ENCODE measurements at places on chromosomes 5 and 9.

GRCh38 chr5:89452081-89452480, 569.1 kb upstream of the MEF2C start:
- no peak for DNase-seq

DNA sequence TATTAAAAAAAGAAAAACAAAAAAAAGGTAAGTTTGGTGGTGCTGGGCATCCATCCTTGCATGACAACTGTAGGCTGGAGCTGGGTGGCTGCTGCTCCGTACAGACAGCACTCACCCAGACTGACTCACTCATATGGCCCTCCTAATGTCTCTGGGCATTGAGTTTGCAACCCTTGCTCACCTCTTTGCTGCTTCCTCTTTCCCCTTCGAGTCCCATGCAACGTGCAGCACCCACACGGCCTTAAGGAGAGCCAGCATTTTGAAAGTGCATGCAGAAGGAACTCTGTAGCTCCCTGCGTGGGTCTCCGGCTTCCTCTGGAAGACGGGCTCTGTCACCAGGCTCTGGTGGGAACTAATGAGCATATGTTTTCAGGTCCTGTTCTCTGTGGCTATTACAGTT, 60.5 kb upstream of the ENTREP1 start:
- DNase-seq = no peak

DNA sequence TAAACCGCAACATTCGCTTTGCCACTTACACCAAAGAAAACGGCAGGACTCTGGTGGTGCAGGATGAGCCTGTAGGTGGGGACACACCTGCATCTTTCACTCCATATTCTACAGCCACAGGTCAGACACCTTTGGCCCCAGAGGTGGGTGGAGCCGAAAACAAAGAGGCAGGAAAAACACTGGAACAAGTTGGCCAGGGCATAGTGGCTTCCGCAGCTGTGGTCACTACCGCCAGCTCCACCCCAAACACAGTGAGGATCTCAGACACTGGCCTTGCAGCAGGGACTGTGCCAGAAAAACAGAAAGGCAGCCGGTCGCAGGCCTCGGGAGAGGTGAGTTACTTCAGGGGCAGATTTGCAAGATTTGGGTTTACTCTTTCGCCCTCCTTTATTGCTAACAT, 33.8 kb downstream of the KDM3B start:
- no peak for DNase-seq

DNA sequence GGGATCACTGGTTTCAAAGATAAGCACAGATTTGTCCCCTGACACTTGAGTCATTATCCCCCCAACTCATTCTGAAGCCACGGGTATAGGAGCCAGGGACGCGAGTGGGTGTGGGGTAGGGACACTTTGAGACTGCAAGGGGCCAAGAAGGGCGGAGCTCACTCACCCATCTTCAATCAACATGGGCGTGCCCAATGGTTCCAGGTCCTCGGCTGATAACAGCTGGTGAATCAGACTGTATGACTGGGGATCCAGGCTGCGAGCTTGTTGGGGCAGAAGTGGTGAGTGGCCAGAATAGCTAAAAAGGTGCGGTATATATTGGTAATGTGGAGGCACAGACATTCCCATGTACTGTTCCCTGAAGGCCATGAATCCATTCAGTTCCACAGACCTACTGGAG, 30.7 kb upstream of the NR5A1 start:
- no peak for DNase-seq

GRCh38 chr5:82717738-82718137, 359.5 kb downstream of the TMEM167A start:
- DNase-seq = no peak

GRCh38 chr9:93968451-93969327, 13.5 kb upstream of the BARX1 start:
- no peak for DNase-seq

DNA sequence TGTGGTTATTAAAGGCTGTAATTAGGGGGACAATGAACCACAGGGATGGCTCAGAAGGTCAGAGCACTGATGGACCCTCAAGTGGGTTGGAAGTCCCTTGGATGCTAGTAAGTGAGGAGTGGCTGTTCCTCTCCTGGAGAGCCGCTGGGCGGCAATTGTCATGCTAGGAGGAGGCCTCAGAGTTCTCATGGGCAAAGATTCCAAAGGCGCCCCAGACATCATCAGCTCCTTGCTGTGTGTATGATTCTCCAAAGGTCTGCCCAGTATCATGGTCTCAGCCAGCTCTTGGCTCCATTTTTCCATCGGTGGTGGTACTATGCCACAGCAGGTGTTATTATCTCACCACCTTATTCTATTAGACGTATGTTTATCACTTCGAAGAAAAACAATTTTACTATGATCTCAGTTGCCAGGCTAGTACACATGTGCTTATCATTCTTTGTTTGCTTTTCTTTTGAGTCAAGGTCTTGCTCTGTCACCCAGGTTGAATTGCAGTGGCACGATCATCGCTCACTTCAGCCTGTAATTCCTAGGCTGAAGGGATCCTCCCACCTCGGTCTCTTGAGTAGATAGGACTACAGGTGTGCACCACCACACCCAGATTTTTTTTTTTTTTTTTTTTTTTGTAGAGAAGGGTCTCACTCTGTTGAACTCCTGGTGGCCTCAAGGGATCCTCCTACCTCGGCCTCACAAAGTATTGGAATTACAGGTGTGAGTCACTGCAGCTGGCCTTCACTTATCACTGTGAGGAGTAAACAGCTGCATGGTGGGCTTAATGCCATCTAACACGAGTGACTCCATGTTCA, 46.8 kb downstream of the EXOSC2 start:
- no peak for DNase-seq

DNA sequence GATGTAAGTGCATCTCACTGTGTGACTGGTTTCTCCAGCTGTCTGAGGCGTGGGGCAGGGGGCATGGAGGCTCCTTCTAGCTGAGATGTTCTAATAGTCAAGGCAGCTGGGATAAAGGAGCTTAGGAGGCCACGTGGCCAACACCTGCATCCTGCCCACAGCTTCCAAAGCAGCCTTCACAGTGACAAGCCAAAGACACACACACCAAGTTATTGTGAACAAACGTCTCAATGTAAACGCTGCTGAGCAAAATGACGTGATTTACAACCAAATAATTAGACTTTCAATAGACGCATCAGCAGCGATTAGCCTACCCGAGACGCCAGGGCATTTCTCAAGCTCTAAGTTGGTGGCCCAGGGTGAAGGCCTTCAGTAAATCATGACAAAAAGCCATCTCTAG, 23.2 kb upstream of the SLC25A51 start:
- DNase-seq = no peak

DNA sequence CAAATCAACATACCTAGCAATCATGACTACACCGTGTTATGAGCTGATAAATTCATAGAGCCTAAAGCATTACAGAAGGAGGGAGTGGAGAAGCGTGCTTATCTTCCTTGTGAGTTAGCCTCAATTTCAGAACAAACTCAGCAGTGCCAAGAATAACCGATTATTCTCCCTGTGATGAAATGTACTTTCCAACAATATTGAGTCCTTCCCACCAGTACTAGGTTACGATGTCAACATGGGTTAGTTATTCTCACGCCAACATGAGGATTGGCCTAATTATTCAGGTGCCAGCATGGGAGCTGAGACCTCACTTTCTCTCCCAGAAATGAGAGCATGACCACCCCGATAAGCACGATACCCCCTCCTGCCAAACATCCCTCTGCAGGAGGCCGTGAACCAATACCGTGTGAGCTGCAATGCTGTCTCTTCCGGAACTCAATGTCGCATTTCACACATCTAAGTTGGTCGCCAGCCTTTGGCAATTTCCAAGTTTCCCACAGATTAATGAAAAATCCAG, 193.7 kb downstream of the ENC1 start:
- no peak for DNase-seq

DNA sequence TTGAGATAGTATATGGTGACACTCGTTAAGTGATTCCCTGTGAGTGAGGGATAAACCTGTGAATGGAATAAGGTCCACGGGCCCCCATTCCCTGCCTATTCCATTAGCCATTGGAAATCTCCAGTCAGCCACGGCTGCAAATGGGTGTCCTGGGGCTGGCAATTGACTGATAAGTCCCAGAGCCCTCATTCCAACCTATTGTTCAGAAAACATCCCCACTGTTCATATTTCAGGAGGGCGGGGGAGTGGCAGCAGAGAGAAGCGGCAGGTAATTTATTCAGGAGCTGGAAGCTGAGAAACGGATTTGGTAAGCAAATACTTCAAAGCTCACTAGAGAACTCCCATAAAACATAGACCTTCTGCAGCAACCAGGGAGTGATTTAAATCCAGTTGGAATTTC, 42.0 kb downstream of the TMEM174 start:
- DNase-seq = no peak

DNA sequence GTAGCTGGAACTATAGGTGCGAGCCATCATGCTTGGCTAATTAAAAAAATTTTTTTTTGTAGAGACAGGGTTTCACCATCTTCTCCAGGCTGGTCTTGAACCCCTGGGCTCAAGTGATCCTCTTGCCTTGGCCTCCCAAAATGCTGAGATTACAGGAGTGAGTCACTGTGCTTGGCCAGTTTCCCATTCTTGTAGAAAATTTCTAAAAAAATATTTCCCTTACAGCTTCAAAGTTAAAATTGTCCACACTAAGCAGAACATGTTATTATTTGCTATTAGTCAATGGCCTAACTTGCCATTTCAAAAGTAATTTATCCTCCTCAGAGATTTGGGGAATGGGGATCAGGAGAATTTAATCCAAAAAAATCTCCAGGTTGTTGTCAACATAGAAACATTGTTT, 40.1 kb downstream of the SLC38A9 start:
- DNase-seq = no peak

- no peak for DNase-seq
Observed at GRCh38 chr5:135667673-135668072, 88.9 kb upstream of the CXCL14 start.

DNA sequence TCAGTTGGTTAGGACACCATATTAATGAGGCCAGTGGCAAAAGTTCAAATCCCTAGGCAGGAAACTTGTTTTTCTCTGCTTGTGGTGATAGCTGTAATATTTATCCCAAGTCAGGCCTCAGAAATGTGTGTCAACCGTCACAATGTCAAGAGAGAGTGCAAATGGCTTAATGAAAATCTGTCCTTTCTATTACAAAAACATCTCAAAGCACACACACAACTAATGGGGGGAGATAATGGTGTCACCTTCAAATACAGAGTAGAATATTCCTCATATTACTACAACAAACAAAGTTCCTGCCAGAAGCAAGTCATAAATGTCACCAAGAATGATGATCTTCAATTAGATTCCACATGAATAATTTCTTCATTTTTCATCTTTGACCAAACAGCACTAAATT, 127.2 kb upstream of the MARCHF11 start:
- DNase-seq = no peak

DNA sequence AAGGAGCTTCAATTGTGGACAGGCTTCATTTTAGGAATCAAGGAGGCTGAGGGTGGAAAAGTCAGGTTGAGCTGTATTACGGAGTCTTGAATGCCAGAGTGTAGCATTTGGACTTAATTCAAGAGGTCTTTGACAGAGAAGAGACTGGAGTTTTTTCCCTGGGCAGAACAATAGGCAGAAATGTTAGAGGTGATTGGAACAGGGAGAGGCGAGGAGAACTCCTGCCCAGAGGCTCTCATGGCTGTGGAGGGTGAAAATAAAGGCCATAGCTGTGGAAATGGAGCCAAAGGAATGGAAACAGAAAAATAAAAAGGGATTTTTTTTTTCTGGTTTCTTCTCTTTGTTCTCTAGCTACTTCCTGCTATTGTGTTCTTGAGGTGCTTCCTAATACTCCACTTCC, 3.7 kb upstream of the IFNB1 start:
- DNase-seq = no peak

GRCh38 chr9:89014153-89014552, 22.9 kb downstream of the S1PR3 start:
- DNase-seq = no peak

DNA sequence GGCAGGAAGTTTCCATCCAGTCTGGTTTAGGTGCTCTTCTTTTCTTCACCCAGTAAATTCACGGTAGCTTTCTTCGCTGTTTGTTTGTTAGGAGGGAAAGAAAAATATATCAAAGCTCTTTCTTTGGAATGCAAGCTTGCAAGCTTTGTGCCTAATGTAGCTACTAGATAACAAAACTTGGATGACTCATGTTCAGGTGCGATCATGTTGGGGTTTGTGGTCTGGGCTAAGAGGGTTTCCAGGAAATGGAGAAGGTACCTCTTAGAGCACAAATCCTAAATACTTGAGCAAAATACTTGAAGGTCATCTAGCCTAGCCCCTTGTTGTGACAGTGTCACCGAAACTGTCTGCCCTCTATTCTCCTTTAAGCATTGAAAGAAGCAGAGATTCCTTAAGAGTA, 17.7 kb downstream of the SRP19 start:
- no peak for DNase-seq

- DNase-seq = no peak
Observed at GRCh38 chr5:15322421-15322820, 177.6 kb upstream of the FBXL7 start.

DNA sequence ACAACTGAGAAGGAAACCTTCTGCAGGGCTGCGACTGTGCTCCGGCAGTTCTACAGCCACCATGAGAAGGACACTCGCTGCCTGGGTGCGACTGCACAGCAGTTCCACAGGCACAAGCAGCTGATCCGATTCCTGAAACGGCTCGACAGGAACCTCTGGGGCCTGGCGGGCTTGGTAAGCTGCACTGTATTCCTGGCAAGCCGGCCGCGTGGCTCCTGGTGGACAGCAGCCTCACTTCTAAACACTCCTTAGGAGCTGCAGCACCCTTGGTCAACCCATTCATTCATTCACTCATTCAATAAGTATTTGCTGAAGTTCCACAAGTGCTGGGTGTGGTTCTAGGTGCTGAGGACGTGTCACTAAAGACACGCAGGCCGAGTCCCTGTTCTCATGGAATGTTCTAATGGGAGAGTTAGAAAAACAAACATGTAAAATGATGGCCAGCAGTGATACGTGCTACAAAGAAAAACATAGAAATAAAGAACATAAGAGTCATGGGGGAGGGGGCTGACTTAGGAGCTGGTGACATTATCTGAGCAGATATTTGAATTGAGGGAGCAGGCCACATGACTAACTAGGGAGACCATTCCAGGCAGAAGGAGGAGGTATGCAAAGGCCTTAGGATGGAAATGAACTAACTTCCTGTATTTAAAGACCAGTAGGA, 6.1 kb downstream of the IL4 start:
- no peak for DNase-seq

DNA sequence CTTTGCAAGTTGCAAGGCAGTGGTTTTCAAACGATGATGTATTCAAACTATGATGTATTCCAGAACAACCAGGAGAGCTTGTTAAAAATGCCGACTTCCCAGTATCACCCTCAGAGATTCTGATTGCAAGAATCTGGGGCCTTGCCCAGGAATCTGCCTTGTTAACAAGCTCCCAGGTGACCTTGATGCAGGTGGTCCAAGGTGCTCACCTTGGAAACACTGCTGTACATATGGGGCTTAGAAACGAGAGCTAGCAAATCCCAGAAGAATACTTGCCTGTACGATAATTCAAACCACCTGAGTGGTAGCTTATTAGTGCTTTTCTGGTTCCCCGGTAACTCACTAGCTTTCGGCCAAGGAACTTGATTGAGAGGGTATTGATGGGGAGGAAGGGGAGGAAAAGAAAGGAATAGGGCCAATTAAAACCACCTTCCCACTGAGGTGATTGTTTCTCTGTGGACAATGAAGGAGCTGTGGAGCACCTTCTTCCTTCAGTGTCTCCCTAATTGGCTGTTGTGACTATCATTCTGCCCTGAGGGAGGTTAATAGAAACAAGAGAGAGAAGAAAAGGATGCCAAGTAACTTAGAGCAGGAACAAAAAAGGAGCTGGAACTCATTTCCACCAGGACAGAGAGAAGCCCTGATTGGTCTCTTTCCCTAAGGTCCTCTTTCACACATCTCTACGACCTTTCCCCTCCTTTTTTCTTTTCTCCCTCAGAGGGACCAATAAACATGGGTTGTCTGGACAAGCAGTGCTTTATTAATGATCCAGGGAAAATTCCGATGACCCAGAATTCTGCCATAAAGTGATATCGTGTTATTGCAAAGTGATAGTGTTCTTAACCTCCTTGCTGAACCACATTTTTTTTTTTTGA, 218.8 kb downstream of the TMEM167A start:
- DNase-seq = no peak
